Stomach (tissue), 19 donors: ENCODE measurements at places on chromosomes 6 and 20. TPM values are rescaled to one million over a fixed set of nuclear protein-coding genes. Genes with fewer than 3 reads are reported as not detected.

GRCh38 chr6:63882208-63882607, 246.6 kb downstream of the PHF3 start:
- no peak for DNase-seq

- DNase-seq: no peak
Measured at GRCh38 chr20:408843-409696, 971 bp downstream of the RBCK1 start.

- DNase-seq: no peak
Measured at GRCh38 chr20:48405909-48406308, 421.9 kb downstream of the PREX1 start.

KCNK17 gene
- total RNA-seq: 1.1 TPM

GRCh38 chr6:53578371-53578770, 33.5 kb upstream of the GCLC start:
- no peak for DNase-seq

DNA sequence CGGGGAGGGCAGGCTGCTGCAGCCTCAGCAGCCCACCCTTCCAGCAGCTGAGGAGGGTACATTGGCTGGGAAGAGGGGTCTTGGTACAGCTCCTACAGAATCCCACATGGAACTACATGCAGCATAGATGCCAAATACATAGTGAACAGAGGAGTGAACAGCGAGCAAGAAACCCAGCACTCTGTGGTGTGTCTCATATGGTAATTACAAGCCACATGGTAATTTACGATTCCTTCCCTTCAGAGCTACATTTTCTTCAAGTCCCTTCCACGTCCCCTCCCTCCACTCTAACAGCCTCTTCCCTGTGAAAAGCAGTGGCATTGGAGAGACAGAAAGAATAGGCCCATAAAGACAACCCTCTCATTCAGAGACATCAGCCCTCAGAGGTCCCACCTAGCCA, 167.7 kb downstream of the SYNDIG1 start:
- no peak for DNase-seq

LBP gene
- not detected for total RNA-seq

- no peak for DNase-seq
Measured at GRCh38 chr6:30703821-30704220, 13.0 kb upstream of the NRM start.

GRCh38 chr6:143556529-143556928, 45.0 kb upstream of the FUCA2 start:
- no peak for DNase-seq

- no peak for DNase-seq
Measured at GRCh38 chr6:135686784-135687301, 164.7 kb upstream of the PDE7B start.

GRCh38 chr6:39608652-39609345, 116.4 kb downstream of the KIF6 start:
- DNase-seq: no peak

GRCh38 chr6:42564506-42564825, 637 bp downstream of the UBR2 start:
- no peak for DNase-seq

DNA sequence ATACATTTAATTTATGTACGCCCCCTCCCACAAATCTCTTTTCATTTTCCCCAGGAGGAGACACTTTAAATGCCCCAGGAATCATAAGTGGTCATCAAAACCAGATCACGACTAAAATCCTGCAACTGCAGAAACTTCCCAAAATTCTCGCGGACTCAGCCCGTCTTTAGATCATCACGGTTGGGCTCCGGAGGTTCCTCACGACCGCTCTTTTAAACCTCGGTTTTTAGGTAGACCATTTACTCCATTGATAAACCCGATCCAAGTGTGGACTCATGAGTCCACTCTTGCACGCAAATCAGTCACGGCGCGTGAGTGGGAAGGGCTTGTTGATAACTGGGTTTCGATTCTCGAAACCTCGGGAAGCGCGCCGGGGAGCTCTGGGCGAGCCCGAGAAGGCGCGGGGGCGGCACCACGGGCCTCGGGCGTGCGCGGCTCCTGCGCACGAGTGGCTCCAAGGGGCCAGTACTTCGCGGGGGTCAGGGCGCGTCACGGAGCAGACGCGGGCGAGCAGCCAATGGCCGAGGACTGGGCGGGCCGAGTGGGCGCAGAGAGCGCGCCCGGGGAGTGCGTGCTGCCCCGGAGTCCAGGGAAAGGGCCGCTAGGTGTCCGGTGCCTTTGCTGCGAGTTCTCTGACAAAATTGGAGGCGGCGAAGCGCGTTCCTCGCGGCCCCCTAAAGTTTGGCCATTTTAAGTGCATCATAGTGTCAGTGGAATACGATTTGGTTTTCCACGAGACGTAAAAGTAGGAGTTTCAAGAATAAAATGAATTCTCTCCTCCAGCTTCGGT, 635 bp upstream of the TENT5A start:
- DNase-seq: peak; percentile 95

DNA sequence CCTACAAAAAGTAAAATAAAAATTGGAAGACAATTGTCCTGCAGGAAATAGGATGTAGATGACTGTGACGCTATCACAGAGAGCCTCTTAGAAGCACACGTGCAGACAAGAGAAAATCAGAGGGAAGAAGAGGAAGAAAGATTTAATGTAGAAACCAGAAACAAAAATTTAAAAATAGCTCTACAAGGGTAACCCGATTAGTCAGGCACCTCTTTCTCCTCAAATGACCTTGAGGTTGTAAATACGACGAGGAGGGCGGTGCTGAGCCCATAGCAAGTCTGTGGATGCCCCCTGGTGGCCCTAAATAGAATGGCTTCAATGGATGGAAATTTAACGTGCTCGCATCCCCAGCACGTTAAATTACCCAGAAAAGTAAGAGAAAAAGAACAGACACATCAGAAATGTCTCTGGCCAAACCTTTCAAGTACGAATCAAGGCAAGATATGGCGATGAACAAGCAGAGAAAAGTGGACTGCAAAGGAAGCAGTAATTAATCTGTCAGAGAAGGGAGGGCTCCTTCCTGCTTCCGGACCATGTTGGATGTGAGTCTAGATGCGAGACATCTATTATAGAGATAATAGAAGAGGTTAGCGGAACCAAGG, 4.2 kb upstream of the PRPH2 start:
- peak; percentile 81 for DNase-seq

- no peak for DNase-seq
Measured at GRCh38 chr6:143958839-143959399, 49.1 kb downstream of the PLAGL1 start.

DNA sequence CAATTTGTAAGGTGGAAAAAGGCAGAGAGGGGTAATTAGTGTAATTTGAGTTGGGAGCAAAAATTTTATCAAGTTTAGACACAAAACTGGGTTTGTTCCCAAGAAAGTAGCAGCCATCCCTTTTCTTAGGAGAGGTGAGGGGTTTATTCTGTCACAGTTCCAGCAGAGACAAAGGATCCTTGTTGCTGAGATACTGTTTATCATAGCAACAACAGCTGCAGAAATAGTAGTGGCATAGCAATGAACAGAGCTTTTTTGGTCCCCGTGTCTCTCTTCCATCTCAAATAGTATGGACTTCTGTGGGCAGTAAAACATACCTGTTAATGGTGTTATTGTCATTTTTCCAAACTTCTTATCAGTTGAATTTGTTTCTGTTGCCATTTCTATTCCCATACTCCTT, 23.9 kb downstream of the ZKSCAN8 start:
- DNase-seq: no peak

GRCh38 chr20:37152284-37152683, 26.8 kb upstream of the RPN2 start:
- DNase-seq: no peak

DNA sequence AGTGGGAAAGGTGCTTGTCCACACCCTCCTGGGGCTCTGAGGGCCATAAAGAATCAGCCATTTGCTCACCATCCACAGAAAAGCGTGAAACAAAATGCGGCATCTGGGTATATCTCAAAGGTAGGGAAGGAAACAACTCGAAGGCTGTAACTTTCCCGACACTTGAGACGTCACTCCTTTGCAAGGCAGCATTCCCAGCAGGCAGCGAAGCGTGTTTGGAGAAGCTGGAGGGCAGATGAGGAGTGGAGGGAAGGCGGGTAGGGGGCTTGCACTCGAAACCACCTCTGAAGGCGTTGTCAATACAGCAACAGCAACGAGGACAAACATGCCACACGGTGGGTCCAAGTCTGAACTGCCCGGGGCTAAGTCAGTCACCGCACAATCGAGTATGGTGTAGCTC, 98.4 kb downstream of the FOXC1 start:
- no peak for DNase-seq

GRCh38 chr20:53752971-53753879, 159.6 kb upstream of the ZNF217 start:
- no peak for DNase-seq

GRCh38 chr6:137512757-137513605, 18.8 kb upstream of the OLIG3 start:
- DNase-seq: no peak

DNA sequence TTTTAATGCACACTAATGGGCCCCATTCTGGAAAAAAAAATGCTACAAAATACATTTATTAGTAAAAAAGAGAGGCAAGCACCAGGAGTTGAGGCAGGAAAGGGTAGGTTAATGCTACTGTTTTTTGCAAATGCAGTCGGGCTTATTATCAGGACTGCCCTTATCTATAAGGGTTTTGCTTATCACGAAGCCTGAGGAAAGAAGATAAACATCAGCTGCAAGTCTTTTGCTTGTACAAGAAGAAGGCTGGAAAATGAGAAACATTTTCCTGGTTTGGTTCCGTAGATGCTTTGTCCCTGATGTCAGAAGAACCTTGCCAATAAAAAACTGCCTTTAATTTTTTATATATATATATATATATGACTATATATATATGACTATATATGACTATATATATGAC, 189.3 kb upstream of the VGLL2 start:
- no peak for DNase-seq

CDSN gene
- total RNA-seq: not detected

ZNF165 gene
- total RNA-seq: 3.6 TPM

DNA sequence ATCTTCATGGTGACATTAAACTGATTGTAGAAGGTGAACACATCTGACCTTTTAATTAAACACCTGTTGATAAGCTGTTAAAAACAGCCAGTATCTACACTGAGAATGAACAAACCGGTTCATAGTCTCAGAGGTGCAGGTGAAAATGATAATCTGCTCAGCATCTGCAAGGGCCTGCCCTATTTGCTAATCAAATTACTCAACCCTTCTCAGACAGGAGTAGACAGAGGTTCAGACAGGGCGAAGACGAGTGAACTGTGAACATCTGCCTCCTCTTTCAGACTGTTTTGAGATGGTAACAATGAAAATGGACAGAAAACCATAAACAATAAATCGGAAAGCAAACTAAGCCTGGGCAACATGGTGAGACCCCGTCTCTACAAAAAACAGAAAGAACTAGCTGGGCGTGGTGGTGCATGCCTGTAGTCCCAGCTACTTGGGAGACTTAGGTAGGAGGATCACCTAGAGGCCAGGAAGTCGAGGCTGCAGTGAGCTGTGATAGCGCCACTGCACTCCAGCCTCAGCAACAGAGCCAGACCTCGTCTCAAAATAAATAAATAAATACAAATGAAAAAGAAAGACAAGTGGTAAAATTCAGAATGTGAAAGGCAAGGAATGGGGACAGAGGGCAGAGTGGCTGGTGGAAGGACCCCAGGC, 55.9 kb downstream of the NINL start:
- DNase-seq: no peak

SPDEF gene
- total RNA-seq: 28.0 TPM

GRCh38 chr6:49462599-49462926, 490 bp downstream of the MMUT start:
- DNase-seq: peak; percentile 35

GRCh38 chr20:61901392-61902220, 164.1 kb downstream of the TAF4 start:
- DNase-seq: no peak

DNA sequence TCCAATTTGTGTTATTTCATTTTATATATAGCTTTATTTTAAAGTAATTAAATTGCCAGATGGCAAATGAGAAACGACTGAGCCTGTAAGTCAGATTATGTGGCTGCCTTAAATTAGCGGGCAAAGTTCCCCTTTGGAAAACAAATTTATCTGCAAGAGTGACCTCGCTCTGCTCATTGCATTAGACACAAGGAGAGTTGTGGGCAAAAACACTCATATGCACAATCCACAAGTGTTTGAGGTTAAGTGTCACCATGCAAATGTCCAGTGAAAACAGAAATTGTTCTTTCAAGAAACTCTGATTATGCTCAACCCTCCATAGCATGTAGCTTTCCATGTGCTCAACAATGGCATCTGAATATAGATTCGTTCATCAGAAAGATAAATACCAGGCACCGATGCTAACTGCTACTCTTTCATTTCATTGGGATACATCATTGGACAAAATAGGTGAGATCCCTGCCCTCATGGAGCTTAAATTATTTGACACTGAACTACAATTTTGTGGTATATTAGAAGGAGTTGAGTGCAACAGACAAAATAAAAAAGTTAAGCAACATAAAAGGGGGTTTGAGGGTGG, 1.7 kb upstream of the NHSL1 start:
- DNase-seq: no peak

DNA sequence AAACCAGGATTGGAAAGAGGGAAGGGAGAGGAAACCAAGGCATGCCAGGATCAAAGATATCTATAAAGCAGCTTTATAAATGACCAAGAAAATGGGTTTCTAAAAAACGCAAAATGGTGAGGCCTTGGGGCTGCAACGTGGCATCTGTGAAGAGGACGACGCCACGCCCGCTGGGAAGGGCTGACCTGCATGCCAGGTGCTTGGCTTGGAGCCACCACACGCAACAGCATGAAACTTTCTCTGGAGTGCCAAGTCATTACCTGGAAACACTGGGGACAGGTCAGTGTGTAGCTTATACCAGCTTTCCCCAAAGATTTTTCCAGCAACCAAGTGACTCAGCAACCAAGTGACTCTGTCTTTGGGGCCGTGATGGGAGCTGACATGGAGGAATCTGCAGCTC, 82.5 kb downstream of the POPDC3 start:
- DNase-seq: peak; percentile 66

DNA sequence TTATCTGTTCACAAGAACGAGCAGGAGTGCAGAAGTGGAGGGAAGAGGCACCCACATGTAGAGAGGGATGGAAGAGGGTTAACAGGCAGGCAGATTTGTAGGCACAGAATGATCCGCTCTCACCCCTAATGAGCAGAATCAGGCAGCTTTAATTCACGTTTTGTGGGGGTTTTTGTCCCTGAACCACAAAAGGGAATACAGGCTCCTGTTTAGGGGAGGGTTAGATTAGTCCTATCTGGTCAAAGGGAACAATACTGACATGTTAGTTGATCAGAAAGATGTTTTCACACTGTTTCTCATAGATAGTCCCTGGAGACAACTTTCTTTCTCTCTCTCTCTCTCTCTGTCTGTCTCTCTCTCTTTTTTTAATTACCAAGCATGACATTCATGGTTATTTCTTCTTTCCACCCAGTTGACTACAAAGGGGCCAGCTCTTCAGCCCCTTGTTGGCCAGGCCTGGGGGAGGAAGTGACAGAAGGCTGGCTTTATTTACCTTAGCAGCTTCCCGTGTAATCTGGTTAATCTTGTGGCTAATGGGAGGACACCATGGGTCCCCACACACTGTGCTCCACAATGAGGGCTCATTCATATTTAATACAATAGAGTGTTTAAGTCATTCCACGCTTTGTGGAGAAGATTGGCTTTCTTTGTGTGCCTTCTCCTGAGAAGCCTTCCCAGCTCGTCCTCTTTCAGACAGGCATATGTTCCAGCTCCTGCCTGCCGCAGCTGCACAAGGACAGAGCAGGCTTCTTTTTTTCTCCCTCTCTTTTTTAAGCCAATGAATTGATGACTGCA, 958.8 kb downstream of the TFAP2A start:
- DNase-seq: peak; percentile 7

- DNase-seq: no peak
Measured at GRCh38 chr20:59412875-59413284, 112.5 kb downstream of the EDN3 start.

- DNase-seq: peak; percentile 28
Measured at GRCh38 chr6:25866011-25866410, 8.0 kb downstream of the SLC17A3 start.

GRCh38 chr20:64160526-64161355, 3.5 kb upstream of the MYT1 start:
- DNase-seq: no peak
